BJ (cell line): ENCODE measurements at places on chromosomes 4 and X. TPM values are rescaled to one million over a fixed set of nuclear protein-coding genes. Genes with fewer than 3 reads are reported as not detected.

GRCh38 chrX:41922431-41923151 is 763 bp downstream of the CASK start:
- no peak for DNase-seq

GRCh38 chrX:148599404-148599803 is 99.0 kb downstream of the AFF2 start:
- DNase-seq, result no peak

DNA sequence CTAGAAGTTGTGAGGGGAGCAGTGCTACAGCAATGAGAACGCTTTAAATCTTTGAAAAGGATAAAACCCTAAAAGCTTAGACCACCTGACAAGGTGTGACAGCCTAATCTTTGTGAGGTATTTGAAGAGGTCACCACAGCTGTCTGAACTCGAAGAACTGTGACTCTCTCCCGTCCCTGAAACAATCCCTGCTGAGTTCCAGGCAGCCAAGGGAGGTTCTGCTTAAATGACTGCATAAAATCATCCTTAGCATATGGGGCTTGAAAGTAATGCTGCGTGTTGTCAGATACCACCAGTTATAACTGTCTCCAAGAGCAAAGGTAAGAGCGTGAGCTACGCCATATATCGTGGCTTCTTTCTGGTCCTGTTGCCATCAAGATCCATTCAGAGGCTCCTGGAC is 696.3 kb downstream of the PCDH7 start:
- DNase-seq, result no peak

DNA sequence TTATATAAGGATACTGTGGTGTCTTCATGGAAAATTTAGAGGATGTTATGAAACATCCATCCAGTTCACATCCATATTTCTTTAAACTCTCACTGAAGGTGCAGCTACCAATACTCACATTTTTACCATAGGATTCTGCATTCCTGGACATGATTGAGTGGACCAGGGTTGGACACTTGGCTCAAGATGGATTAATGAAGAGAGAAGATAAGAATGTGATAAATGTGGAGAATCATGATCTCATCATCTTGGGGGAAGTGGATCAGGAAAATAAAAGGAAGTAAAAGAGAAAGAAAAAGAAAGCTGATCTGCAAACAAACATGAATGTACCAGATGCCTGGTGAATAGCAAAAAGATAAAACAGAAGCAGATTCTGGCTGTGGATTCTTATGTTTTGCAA is 175.4 kb downstream of the NPFFR2 start:
- DNase-seq, result no peak

- no peak for DNase-seq
Observed at GRCh38 chrX:111431001-111431400, 19.0 kb upstream of the DCX start.

DNA sequence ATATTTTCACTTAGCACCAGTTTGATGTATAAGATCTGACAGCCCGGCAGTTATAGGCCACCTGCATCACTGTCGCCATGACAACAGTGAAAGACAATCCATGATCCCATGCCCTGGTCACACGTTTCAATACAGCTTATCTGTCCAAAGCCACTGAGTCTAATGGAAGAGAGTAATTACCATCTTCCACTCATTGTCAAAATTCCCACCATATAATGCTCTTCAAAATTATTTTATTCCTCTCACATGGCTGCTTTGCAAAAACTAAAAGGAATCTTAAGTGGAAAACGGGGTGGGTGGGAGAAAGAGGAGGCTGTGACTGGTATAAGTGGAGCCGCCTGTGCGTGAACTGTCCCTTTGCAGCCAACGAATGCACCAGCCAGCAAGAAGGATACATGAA is 44.2 kb downstream of the MAML3 start:
- no peak for DNase-seq

DNA sequence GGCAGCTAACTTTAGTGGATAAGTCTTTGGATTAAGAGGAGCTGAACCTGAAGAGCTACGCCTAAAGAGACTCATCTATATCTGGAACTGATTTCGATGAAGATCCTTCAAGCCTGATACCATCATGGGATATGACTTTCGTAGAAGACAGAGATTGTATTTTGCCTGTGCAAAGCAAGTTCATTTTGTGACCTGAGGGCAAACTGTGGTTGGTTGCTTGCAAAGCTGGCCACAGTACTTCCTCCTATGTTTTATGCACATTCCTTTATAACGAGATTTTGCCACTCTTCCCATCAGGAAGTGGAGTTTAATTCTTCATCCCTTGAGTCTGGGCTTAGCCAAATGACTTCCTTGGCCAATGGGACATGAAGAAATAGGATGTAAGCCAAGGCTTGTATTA is 519.3 kb upstream of the NR3C2 start:
- no peak for DNase-seq

Gene SASH3
- not detected in 2 replicates for polyA plus RNA-seq

DNA sequence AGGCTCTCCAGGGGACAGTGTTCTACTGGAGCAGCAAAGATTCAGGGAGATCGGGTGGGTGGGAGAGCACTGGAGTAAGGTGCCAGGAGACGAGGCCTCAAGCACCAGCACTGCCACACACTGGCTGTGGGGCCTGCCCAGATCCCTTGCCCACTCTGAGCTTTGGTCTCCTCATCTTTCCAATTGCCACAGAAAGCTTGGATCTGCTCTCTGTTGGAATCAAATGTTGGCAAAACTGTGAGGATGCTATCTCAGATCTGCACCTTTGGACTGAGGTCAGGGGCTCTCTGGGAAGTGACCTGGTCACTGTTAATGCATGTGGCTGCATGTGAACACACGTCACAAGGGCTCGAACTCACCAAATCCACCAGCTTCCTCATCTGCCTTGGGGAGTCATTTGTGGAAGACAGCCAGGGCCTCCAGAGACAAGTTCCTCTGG is 1.3 kb downstream of the RIPPLY1 start:
- DNase-seq, result no peak

DNA sequence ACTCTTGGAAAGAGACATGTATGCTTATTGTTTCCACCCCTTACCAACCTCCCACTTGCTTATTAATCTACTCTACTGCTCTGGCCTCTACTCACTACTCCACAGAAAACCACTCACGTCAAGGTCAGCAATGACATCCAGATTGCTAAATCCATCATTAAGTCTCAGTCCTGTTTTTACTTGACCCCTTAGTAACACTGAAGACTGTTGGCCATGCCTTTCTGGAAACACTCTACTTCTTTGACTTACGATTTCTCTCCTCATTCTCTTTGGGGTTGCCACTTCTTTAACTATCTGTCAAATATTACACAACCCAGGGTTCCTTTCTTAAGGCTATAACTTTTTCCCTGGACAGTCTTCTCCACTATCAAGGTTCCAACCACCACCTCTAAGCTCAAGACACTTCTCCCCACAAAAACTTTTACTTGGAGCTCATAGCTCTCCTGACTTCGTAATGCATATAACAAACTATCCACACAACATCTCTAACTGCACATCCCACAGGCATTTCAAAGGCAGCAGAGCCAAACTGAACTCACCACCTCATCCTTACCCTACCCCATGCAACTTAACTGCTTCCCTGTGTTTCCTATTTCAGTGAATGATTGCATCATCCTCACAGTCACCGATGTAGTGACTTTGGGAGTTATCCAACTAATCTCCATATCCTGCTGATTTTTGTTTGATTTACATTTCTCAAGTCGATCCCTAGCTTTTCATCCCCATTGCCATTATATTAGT is 15.8 kb upstream of the MAGEA4 start:
- DNase-seq, result no peak

DNA sequence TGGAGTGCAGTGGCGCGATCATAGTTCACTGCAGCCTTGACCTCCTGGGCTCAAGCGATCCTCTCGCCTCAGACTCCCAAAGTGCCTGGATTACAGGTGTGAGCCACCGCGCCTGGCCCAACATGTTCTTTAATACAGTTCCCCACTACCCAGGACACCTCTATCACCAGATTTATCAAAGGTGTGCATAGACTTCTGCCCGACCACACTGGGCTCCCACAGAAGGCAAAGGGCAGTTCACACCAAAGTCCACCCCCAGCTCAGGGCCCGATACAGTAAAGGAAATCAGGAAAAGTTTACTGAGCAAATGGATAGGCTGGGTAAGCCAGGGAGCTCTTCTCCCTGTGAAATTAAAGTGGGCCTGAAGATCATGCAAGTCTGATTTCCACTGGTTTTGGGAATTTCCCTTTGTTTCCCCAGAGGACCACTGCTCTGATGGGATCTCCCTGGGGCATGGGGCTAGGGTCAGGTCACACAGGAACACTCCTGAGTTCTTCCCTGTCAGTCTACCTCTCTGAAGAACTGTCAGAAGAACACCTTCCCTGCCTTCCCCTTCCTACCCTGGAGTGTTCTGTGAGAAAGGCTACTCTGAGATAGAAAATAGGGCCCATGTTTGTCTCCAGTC is 17.7 kb upstream of the PIM2 start:
- DNase-seq, result no peak

DNA sequence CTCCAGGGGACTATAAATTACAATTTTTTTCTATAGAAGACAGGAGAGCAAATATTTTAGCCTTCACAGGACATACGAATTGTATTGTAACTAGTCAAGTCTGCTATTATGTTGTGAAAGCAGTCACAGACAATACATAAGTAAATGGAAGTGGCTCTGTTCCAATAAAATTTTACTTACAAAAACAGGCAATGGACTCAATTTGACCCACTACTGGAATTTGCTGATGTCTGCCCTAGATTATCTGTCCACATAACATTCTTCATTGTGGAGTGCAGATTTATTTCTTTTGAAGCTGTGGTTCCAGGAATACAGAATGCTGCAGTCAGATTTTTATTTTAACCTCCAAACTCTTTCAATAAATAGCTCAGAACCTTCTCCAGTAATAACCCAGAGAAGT is 330.3 kb downstream of the PPP4R3C start:
- DNase-seq, result no peak

- DNase-seq, result peak; percentile 38
Observed at GRCh38 chr4:118417325-118417724, 64.5 kb upstream of the PRSS12 start.

- no peak for DNase-seq
Observed at GRCh38 chr4:98610926-98611676, 47.3 kb downstream of the TSPAN5 start.

Gene SPANXD
- polyA plus RNA-seq, result not detected in 2 replicates

DNA sequence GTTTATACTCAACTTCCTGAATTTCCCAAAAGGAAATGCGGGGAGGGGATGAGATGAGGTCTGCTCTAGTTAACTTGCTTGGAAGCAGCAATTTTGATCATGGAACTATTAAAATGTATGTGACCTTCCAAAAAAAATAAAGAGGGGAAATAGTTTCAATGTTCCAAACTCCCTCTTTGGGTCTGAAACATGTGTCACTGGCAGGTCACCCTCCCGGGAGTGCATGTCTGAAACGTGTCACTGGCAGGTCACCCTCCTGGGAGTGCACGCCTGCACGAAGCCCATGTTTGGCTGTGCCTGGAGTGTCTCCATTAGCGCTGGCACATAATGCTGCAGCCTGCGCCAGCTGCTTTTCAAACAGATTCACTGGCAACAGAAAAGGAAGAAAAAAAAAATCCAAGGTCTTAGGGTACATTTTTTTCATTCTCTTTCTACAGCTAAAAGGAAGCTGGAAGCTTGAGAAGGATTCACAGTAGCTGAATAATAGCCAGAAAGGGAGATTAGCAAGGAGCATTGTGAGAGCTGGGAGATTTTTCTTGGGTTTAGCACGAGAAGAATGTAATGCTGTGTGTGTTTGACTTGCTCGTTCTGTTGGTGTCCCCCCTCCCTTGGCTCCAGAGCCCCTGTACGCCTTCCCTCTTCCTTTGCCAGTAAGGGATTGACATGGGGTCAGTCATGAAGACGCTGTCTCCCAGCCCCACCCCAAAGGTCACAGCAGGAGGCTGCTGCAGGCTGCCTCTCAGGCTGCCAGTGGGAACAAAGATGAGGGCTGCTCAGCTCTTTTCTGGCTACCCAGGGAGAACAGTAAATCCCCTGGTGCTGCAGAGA is 39.2 kb upstream of the TLR3 start:
- peak; percentile 21 for DNase-seq

DNA sequence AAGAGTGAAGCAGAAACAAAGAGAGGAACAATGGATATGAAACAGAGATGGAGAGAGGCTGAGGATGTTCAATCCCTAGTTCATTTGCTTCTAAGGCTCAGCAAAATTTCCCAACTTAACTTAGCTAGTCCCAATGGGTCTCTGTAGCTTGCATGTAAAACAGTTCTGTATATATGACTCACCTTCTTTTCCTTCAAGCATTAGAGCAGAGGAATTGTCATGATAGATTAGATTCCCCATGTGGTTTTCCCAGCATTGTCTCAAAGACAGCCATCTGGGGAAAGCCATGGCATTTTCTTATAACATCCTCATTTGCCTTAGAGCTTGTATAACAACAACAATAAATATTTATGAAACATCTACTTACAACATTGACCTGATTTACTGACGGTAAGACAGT is 93.9 kb upstream of the GATB start:
- peak; percentile 6 for DNase-seq

Gene GPR119
- not detected in 2 replicates for polyA plus RNA-seq

- no peak for DNase-seq
Observed at GRCh38 chrX:42128587-42128986, 205.2 kb upstream of the CASK start.

Gene SLC6A14
- not detected in 2 replicates for polyA plus RNA-seq

Gene LPAR4
- polyA plus RNA-seq, result 0.05 and 0.07 TPM in 2 replicates

- no peak for DNase-seq
Observed at GRCh38 chr4:61812171-61812570, 612.0 kb downstream of the ADGRL3 start.

- DNase-seq, result no peak
Observed at GRCh38 chr4:133596459-133596858, 447.4 kb downstream of the PCDH10 start.

DNA sequence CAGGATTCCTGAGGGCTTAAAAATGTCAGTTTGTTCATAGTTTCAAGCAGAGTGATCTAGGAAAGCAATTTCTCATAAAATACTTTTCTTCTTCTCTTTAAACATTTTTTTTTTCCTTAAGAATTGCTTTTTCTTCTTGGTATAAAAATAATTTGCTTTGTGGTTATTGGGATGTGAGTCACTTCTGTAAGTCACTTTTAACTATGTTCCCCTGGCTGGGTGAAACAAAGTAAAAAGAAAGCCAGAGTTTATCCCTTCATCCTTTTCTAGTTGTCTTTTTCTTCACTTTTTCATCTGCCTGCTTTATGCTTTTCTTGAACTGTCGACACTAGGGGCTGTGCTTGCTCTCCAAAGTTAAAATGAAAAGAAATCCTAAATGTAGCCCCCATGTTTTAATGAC is 33.5 kb downstream of the ARSJ start:
- DNase-seq, result no peak

DNA sequence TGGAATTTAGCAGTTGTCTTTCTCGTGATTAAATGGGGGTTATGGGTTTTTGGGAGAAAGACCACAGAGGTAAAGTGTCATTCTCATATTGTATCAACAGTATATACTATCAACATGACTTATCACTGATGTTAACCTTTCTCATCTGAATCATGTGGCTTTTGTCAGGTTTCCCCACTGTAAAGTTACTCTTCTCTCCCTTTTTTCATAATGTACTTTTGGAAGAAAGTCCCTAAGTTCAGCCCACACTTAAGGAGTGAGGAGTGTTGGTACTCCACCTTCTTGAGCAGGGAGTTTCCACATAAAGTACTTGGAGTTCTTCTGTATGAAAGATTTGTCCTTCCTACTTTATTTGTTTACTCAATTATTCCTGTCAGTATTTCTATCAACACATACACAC is 169.9 kb downstream of the ZNF330 start:
- DNase-seq, result no peak

- DNase-seq, result no peak
Observed at GRCh38 chrX:1442016-1442665, 10.6 kb downstream of the ASMTL start.

GRCh38 chrX:153981771-153982533 is 9.4 kb downstream of the TMEM187 start:
- DNase-seq, result no peak
